Glutamatergic neuron (in vitro differentiated cells): ENCODE measurements at places on chromosomes 13 and 19. TPM values are rescaled to one million over a fixed set of nuclear protein-coding genes. Genes with fewer than 3 reads are reported as not detected.

DNA sequence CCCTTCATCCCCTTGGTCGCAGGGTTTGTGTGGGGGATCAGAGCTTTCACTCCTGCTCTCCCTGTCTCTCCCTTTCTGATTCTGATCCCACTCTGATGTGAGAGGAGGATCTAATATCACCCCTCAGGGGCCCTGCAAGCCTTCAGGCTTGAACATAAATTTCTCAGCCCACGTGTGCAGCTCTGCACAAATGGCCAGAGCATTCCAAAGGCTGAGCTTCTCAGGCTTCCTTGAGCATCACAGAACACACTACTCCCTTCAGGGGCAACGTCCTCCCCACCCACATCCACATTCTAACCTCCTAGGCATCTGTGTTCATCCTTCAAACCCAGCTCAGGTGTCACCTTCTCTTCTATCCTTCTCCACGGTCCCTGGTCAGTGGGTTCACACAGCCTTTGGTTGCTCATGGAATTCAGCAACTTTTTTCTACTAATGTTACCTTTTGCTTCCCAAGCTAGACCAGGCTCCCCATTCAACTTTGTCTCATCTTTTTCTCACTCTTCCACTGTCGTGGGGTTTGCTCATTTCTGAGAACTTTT, 24.4 kb upstream of the DOCK9 start:
- no peak for DNase-seq

DNA sequence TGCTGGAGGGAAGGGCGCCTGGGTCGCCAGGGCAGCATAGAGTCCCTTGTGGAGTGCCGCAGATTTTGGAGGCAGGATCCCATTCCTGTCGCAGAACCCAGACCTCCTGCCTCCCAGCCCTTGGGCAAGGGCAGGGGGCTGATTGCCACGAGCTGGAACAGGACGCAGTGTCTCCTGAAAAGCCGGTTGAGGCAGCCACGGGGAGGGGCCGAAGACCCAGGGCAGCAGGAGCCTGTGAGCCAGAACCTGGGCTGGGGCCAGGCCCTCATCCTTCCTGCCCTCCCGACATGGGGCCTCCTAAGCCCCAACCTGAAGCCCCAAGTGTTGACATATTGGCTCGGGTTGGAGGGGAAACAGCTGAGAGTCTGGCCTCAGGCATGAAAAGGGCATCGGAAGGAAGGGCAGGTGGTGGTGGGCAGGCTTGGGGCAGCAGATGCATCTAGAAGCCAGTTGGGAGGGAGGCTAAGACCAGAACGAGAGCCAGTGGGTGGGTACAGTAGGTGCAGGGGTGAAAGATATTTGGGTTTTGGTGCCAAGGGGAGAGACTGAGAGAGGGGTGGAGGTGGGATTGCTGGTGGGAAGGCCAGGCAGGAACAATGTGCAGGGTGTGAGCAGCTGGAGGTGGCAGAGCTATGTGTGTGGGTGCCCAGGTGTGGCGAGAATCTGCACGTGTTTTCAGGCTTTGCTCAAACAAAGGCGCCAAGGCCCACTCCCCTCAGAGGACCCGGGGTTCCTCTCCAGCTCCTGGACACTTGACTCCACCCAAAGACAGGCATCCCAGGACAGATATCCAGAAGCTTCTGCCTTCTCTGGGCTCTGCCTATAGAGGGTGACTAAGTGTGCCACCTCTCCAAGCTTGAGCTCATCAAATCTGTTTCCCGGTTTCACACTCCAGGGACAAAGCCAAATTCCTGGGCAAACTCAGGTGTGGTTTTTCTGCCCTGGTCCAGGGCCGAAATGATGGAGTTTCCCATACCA, 1.4 kb upstream of the SBSN start:
- DNase-seq, result no peak

The OR7C1 gene
- not detected for total RNA-seq

The CNMD gene
- 0.98 TPM for total RNA-seq

The ATP4B gene
- not detected for total RNA-seq

The GRIK5 gene
- total RNA-seq, result 79.1 TPM

The SLC7A9 gene
- total RNA-seq, result 0.64 TPM
